ENCODE measurements at places on chromosomes 5 and 9. TPM values are rescaled to one million over a fixed set of nuclear protein-coding genes. Genes with fewer than 3 reads are reported as not detected.

- DNase-seq, result no peak
These were observed 351.5 kb upstream of the KLF4 start for GRCh38 chr9:107841076-107841475.

- DNase-seq, result no peak
These were observed 60.1 kb downstream of the FAM174A start for GRCh38 chr5:100595152-100595811.

DNA sequence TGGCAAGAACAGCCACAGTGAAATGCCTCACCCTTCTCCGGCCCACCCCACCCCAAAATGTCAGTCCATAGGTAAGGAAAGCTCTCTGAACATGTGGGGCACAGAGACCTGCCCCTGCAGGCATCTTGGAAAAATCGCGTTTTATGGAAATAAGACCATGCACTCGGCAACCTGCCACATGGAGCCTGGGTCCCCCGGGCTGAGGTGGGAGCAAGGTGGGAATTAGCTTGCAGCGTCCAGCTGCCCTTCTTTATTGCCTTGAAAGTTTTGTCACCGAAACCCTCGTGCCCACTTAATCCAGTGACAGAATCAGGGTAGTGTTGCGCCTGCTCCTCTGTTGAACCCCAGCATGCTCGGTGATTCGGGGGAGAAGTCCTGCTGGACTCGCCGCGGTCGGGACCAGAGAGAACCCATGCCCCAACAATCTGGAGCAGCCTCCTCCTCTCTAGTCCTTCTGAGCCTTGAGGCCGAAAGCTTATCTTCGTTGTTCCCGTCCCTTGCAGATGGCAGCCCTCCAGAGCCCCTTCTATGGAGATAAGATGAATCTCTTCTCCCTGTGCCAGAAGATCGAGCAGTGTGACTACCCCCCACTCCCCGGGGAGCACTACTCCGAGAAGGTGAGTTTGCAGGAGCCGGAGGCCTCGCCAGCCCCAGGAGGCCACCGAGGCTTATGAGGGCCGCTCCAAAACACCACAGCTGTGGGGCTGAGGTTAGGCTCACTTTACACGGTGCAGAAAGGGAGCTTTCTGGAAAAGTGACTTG, 67.9 kb downstream of the PSMB7 start:
- no peak for DNase-seq

DNA sequence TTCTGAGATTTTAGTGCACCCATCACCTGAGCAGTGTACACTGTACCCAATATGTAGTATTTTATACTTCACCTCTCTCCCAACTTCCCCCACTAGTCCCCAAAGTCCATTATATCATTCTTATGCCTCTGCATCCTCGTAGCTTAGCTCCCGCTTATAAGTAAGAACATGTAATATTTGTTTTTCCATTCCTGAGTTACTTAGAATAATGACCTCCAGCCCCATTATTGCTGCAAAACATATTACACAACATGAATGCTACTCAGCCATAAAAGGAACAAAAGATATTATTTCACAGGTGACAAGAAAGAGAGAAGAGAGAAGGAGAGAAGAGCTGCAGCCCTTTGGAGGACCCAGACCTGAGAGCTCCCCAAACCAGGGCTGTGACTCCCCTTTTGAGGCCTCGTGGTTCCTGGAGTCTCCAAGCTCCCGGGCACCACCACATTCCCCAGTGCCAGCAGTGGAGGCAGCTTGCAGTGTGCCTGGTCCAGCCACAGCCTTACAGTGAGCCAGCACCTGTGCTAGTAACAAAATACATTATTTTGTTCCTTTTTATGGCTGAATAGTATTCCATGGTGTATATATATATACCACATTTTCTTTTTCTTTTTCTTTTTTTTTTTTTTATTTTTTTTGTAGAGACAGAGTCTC, 194.5 kb upstream of the DAB2 start:
- DNase-seq, result no peak

GRCh38 chr5:169302491-169303118, 1.7 kb upstream of the SLIT3 start:
- peak; percentile 61 for DNase-seq

- DNase-seq, result no peak
These were observed 153.2 kb downstream of the CAVIN4 start for GRCh38 chr9:100731038-100731556.

DNA sequence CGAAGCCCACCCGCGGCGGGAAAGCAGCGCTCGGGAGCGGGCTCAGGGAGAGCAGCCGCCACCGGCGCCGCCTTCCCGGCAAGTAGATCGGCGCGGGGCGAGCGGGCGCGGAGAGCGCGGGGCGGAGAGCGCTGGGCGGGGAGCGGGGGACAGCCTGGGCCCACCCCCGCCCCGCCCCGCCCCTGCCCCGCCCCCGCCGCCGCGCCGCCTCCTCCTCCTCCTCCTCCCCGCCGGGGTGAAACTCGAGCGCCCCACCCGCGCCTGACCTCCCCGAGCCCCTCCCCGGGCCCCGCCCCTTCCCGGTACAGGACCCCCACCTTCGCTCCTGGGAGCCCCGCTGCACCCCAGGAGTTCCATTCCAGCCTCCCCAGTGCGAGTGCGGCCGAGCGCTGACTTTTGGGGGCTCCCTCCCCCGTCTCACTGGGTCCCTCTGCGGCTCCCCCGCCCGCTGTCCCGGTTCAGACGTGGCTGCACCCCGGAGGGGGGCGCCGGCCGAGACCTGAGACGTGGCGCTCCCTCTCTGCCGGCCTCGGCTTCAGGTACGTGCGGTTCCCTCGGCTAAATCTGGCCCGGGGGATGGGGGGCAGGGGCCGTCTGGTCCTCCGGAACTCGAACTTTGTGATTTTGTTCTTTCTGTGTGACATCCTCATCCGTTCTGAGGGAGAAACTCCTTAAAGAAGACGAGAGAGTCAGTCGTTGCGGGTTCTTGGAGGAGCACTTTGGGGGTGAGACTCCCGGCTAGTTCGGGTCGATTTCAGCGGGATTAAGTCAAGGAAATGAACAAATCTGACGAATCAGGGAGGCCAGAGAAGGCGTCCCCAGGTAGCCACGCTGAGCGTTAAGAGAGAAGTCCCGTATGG, at the start of gene SEMA5A:
Gene SEMA5A (minus strand): TSS at position 84 of the 860 bp plus-strand sequence. CDS start 166,129 bp downstream, outside the sequence.
- DNase-seq, result peak; percentile 84

DNA sequence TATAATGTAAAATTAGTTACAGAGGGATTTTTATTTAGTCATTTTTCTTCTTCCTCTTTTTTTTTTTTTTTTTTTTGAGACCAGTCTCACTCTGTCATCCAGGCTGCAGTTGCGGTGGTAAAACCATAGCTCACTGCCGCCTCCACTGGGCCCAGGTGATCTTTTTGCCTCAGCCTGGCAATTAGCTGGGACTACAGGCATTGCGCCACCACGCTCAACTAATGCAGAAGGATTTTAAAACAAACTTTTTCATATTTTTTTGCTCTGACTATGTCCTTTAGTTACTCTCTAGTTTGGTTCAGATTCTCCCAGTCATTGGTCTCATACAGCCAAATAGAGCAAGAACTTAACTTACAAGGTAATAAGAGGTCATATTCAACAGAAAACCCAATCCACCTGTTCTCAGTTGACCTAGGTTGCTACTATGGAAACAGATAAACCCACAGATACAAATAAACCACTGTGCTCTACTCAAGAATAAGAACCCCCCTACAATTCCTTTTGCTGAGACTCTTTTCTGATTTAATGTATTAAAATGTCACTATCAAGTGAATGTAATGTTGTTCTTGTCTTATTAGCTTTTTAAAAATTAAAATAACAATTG, 50.1 kb upstream of the TTC39B start:
- no peak for DNase-seq

DNA sequence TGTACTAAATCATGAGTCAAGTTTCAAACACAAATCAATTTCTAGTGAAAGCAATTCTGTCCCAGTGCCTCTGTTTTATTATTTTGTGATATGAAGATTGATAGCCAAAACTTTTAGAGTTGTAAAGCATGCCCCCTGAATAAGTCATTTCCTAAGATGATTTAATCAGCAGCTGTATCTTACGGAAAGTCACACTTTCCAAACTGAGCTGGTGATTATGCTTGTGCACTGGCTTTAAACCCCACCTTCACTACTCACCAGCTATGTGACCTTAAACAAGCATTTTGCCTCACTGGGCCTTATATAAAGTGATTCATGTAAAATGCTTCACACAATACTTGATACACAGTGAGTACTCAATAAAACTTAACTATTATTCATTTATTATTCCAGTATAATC, 78.1 kb downstream of the EDIL3 start:
- no peak for DNase-seq

- DNase-seq, result no peak
These were observed 248.6 kb downstream of the IRX1 start for GRCh38 chr5:3844266-3844665.

- no peak for DNase-seq
These were observed 529.7 kb upstream of the ZNF608 start for GRCh38 chr5:125276096-125276495.

- no peak for DNase-seq
These were observed 39.0 kb upstream of the CLPTM1L start for GRCh38 chr5:1383886-1384401.

GRCh38 chr5:112124788-112125187, 294.3 kb downstream of the EPB41L4A start:
- no peak for DNase-seq

DNA sequence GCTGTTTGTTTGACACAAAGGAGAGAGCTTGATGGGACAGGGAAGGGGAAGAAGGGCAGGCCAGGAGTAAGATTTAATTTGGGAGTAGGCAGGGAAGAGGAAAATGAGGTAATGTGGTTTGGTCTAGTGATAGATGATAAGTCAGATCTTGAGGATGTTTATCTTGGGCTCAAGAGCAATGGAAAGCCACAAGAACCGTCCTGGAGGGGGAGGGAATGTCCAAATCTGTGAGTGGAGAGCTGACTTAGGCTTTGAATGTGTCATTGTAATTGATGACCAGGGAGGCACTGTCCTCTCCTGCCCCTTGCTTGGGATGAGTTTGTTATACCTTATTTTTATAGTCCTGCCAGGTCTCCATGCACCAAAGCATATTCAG, 37.5 kb downstream of the MAMDC2 start:
- DNase-seq, result peak; percentile 24

DNA sequence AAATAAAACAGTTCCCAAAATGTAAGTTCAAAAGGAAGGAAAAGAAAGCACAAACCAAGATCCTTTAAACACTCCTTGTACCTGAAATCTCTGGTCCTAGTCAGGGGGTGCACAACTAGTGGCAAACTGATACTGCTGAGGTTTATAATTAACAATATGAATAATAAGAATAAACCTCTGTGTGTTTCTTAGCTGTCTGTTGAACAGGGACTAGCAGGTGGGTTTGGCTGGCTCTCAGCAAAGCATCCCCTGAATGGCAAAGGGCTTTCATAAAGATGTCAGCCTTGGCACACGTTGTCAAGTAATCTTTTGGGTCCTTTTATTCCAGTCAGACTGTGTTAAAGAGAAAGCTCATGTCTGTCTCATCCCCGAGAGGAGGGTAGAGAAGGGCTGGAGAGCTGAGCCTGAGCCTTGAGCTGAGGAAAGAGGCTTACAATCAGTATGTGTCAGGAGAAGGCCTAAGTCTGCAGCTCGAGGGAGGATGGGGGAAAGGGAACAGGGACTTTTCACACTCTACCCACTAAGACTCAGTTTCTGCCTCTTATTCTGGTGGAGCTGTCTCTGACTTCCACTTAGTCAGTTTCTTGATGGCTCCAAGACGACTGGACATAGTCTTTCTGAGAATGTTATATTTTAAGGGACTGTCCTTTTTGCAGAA, 123.0 kb downstream of the GALNT10 start:
- DNase-seq, result no peak

GRCh38 chr5:157718519-157718918, 12.7 kb upstream of the THG1L start:
- DNase-seq, result no peak

DNA sequence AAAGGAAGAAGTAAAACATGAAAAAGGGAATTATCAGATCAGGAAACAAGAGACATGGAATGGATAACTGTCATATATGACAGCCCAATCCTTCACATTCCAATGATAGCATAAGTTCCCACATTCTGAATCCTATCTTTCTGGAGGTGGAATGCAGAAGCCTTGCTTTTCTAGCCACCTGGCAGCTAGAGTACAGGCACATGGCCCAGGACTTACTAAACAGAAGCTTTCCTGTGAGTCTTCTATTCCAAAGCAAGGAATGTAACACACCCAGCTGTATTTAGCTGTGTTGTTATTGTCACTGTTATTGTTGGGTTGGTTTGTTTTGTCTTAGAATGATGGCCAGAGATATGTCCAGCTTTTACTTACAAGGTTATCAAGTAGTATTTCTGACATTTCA, 780.5 kb upstream of the ZNF608 start:
- no peak for DNase-seq

- DNase-seq, result no peak
These were observed 28.0 kb downstream of the GDNF start for GRCh38 chr5:37811866-37812265.

GRCh38 chr5:123146696-123147095, 57.7 kb downstream of the PRDM6 start:
- no peak for DNase-seq

DNA sequence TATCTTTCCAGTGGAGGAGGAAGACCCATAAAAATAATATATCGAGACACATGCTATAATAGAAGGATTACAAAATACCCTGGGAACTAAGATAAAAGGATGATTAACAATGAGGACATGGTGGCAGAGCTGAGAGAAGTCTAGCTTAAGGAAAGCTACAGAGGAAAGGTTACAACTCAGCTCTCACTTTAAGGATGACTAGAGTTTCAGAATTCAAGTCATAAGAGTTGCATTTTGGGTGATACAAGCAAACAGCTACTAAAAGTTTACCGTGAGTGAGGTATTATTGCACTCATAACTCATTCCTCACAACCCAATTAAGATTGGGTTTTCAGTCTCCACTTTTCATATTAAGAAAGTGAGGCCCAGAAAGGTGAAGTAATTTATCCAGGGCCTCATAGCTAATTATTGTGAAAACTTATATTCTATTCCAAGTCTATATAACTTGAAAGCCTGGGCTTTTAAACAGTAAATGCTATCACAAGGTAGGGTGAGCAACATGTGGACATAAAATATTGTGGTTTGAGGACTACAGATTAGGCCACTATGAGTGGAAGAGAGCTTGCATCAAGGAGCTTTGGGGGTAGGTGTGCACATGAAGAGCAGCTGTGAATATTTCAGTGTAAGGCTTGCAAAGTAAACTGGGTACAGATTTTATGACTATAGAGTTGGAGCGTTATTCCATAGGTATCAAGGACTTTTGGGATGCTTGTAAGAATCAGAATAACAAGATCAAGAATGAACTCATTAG, 28.0 kb downstream of the JAKMIP2 start:
- no peak for DNase-seq

Gene TMC1
- polyA plus RNA-seq, result not detected

Gene TMEM252
- polyA plus RNA-seq, result not detected

Gene DIRAS2
- not detected for polyA plus RNA-seq

Gene WDR38
- polyA plus RNA-seq, result not detected

Gene SPINK4
- polyA plus RNA-seq, result not detected

Gene PCDHA5
- not detected for polyA plus RNA-seq

Data from heart right ventricle (tissue), 16 donors.